Naive thymus-derived CD8-positive, alpha-beta T cell (primary cell): ENCODE measurements at places on chromosomes 2 and 18.
A peak's percentile ranks its signal among the peaks of the same experiment; 100 is the strongest.

- no peak for DNase-seq
Measured at GRCh38 chr18:35611518-35611917, 30.0 kb downstream of the GALNT1 start.

DNA sequence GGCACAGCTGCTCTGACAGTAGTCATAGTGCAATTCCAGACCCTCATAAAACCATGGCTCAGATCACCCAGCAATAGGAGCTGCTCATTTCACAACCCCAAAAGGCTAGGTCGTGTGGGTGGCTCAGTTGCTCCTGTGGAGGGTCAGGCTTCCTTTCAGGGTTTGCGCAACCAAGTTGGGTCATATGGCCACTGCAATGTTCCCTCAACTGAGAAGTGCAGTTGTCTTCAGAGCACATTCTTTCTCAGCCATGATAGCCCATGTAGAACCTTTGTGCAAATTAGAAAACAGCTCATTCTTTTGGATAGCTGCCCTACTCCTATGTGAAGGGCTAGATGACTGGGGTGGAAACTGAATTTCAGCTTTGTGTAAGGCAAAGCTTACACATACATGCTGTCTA lies 3.2 kb downstream of the SERPINB13 start:
- DNase-seq = no peak

GRCh38 chr2:172674034-172674967 lies 61.3 kb upstream of the RAPGEF4 start:
- peak; percentile 7 for DNase-seq

- DNase-seq = no peak
Measured at GRCh38 chr2:66541646-66542045, 106.7 kb downstream of the MEIS1 start.

DNA sequence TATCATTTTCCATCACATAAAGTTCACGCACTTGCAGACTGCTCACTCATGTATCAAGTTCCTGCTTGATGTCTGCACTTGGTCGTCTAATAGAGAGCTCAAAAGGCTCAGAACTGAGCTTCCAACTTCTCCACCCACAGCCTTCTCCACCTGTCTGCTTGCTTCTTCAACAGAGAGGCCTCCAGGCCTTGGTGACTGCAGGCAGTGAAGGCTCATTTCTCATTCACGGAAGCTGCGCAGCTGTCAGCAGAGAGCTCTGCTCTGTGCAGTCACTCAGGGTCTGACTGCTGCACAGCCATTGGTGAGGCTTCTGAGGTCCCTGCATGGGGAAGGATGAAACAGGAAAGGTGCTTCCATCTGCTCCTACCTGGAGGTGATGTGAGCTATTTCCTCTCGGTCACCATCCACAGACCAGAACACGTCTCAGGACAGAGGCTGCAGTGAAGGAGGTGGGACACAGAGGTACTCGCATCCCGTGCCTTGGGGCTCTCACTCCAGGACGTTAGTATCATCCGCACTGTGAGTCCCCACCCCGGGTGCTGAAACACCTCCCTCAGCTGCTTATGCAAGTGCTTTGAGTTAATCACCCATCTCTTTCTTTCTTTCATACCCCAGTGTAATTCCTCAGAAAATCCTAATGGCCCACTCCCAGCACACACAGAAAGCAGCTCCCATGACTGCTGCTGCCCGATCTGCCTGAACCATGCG lies 126.2 kb downstream of the TMEM18 start:
- DNase-seq = no peak

DNA sequence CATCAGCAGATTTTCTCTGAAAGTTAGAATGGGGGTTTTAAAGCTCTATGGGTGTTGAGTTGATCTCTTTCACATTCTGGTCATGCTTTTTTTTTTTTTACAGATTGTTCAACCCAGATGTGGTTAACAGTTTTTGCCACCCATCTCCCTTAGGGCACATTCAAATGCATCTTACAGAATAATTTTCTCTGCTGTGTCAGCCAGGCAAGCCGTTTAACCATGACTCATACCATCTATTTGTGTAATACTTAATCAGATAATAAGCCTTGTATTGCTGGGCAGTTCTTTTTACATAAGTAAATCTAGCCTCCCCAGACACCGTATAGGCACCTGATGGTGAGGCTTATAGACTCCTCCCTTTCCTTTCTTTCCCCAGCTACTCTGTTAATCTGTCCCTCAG lies 62.0 kb downstream of the TGIF1 start:
- DNase-seq = peak; percentile 36

DNA sequence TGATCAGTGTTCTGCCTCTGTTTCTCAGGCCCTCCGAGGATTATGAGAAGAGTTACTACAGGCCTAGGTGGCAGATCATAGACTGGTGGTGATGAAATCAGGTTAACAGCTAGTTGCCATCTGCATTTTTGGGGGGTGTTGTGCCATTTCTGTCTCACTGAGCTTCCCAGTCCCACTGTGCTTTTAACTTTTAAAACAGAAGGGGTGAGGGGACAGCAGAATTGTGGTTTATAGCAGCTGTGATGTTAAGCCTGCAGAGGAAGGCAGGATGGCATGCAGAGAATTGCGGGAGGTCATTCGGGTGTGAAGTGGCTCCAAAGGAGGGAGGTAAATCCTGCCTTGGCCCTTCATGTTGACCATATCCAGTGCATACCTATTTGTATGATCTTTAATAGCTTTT lies 5.0 kb downstream of the CAB39 start:
- no peak for DNase-seq

DNA sequence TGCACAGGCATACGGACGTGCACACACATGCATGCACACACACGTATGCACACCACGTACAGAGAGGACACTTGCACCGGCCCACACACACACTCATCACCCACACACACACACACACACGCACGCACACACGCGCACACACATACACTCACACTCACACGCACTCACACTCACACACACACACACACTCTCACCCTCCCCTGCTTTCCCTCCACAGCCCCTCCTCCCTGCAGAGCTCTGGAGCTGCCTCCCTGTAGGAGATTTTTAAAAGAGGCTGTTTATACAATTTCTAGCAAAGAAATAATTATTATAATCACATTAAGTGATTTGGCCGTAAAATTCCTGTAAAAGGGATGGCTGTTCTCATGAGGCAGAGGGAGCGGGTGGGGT lies 36.5 kb upstream of the SNED1 start:
- DNase-seq = no peak

DNA sequence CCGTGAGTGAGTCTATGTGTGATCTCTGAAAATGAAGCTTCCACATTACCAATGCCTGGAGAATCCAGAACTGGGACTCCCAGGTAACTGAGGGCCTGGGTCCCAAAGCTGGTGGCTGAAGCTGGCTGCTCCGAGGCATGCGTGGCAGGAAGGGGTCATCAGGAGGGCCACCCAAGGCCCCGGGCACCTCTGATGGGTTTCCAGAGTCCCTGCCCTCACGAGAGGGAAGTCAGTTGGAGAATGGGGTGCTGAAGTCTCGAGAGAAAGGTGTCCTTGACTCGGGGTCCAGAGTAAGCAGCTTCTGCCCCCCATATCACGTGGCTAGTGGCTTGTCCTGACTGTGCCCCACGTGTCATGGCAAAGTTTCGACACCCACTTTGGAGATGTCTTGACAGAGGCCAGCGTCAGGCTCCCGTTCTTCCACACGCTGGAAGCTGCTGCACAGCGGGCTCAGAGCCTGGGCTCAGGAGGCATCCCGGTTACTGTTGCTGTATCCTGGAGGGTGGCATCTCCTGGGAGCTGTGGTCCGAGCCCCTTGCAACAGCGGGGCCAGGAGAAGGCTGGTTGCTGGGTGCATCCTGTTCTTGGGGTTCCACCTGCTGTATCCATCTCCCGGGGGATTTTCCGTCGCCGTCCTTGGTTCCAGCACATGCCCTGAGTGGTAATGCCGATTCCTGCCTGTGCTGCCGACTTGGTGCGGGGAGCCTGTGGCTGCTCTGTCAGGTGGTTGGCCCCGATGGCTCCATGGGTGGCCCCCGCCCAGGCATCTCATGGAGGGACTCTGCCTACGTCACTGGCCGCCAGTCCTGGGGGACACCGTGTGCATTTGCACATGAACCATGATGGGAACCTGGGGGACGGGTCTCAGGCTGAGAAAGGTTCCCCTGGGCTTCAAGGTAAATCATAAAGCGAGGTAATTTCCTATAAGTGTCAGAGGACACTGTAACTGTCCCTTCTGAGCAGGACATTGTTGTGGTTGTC lies 183.3 kb upstream of the HDAC4 start:
- no peak for DNase-seq

DNA sequence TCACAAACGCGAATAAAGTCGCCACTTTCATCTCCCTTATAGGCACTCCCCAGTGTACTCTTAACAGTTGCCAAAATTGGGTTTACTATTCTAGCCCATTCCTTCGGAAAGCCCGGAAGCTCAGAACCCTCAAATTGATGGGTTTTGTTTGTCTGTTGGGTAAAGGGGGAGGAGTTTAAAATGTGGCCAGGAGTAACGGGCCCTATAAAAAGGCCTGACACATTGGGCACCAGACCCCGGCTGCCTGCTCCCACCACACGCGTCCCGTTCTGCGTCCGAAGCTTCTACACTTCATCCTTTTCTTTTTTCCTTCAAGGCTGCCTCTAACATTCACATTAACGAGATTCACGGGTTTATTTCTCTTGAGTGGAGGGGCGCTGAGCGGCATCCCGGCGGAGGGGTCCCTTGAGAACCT lies 837 bp downstream of the NHEJ1 start:
- DNase-seq = no peak

DNA sequence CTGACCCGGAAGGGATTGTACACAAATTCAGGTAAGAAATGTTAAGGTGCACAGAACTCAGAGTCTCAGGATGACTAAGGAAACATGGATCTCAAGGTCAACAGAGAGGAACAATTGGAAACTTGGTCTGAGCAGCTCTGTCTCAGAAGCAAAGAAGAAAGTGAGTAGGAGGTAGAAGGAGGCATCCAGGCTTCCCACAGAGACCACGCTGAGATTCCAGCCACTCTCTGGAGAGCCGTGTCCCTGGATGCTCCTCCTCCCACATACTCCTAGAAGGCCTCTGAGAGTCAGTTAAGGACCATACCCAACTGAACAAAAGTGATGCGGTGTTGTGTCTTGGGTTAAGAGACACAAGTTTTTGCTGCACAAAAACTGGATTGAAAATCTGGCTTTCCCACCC lies 8.6 kb upstream of the PLB1 start:
- DNase-seq = no peak

DNA sequence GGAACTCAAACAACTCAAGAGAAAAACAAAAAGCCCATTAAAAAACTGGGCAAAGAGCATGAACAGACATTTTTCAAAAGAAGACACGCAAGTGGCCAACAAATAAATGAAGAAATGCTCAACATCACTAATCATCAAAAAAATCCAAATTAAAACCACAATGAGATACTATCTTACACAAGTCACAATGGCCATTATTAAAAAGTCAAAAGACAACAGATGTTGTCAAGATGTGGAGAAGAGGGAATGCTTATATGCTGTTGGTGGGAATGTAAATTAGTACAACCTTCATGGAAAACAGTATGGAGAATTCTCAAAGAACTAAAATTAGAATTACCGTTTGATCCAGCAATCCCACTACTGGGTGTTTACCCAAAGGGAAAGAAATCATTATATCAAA lies 15.1 kb downstream of the LMAN1 start:
- no peak for DNase-seq

DNA sequence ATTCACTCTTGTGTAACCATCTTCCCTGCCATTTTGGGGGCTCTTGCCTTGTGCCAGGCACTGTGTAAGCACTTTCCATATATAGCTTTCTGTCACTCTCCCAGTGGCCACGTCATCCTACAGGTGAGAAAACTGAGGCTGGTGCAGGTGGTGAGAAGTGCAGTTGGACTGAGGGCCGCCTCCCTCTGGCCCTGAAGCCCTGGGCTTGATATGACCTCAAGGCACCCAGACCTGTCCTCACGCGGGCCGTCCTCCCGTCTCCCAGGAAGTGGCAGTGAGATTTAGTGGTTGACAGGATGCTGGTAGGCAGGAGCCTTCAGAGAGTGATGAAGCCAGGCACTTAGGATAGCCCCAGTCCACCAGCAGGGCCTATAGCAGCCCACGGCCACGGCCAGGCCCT lies 30.5 kb downstream of the MAL start:
- no peak for DNase-seq

GRCh38 chr2:134324947-134325346 lies 71.1 kb downstream of the MGAT5 start:
- no peak for DNase-seq

DNA sequence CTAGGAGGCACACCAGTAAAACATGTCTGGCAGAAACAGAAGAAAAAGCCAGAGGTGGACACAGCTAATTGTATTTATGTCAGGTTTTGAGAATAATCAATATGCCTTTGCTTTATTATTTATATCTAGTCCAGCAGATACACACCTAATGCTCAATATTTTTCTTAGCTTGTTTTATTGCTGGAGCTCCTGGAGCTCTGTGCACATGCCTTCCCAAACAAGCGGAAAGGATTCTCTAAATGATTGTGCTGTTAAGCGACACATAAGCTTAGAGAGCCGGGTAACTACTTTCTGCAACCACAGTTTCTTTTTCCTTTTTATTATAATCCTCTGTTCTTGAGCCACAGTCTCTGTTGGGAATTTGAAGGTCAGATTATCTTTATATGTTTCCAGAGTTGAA lies 177.3 kb upstream of the ST6GAL2 start:
- no peak for DNase-seq

DNA sequence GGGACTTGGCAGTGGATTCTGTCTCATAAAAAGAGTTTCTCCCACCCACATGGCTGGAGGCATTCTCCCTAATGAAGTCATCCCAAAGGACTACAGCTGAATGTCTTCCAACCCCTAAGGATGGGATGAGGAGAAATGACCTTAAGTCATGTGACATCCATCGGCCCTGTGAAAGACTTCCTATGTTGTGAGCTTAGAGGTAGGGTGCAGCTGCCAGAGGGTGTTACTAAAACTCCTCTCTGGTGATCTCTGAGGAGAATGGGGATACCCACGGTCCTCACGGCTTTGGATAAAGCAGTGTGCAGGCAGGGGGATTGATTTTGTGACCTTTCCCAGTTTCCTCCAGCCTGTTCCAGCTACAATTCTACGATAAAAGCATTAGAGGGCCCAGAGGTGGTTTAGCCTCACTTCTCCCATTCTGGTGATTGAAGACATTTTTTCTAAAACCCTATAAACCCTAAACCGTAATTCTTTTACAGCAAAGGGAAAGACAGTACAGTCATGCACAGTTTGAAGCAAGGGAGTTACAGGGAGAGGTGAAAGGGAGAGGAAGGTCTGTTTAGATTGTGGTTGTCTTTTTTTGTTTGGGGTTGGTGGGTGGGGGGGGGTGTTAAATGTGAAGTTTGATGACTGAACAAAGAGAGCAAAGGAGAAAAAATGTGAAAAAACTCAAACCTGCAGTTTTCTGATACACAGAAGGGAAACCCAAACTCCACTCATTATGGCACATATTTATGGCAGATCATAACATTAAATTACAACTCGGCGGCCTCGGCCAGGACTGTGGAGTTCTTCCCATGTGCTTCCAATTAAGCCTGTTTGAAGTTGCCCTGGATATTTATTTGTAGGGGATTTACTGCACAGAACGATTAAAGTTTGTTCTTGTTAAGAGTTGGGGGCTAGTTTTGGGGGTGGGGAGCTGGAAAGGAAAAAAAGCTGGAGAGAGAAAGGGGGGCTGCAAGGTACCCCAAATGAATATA lies 26.6 kb upstream of the SLC14A2 start:
- no peak for DNase-seq

GRCh38 chr2:176669398-176670174 lies 400.3 kb downstream of the MTX2 start:
- no peak for DNase-seq
